ENCODE measurements at places on chromosomes 3 and 15.

DNA sequence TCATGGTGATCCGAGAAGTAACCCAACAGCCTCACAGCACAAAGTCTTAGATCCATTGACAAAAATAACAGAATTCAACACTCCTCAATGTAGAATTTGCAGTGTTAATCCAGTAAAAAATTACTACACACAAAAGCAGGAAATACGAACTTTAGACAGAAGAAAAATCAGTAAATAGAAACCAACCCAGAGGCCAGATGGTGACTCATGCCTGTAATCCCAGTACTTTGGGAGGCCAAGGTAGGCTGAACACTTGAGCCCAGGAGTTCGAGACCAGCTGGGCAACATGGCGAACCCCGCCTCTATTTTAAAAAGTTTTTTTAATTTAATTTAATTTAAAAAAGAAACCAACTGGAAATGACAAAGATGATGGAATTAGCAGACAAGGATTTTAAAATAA is 36.1 kb downstream of the SELENOT start:
- H3K36me3 ChIP-seq: no peaks in the 10 kb centered on the region
- H3K27ac ChIP-seq: no peak overlapping the region
- H3K27me3 ChIP-seq: peaks cover 4% of the 10 kb centered on the region

DNA sequence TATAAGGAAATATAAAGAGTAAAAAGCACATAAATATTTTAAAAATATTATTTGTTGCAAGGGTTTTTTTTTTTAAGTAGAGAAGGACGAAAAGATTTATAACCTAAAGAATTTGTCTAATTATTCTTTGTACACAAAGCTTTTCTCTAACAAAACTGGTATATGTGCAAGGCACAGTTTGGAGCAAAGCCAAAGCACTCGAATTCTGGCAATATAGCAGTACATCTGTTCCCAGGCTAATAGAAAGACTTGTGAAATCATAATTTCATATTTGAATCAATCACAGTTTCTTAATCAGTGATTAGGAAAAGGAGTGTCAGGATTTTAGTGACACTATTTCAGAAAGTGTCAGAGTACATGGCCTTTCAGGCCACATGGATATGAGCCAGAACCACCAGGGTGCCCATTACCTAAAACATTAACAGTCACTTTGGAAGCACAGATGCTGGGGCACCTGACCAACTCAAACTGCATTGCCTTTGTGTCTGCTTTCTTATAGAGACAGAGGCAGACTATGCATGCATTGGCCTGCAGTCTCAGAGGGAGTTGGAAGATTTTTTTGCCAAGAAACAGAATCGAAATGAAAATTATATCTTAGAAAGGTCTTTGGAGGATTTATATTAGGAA is 651.8 kb upstream of the SGO1 start:
- no peaks in the 10 kb centered on the region for H3K36me3 ChIP-seq
- H3K27me3 ChIP-seq: no peaks in the 10 kb centered on the region
- no peak for DNase-seq
- H3K4me1 ChIP-seq: no peaks in the 10 kb centered on the region
- no peak overlapping the region for H3K4me3 ChIP-seq

- no peaks in the 10 kb centered on the region for H3K4me1 ChIP-seq
- no peak for DNase-seq
- no peak overlapping the region for H3K27ac ChIP-seq
- H3K36me3 ChIP-seq: no peaks in the 10 kb centered on the region
- H3K27me3 ChIP-seq: no peaks in the 10 kb centered on the region
- H3K4me3 ChIP-seq: no peak overlapping the region
Observed at GRCh38 chr3:157514371-157514895, 11.2 kb upstream of the VEPH1 start.

GRCh38 chr15:76991048-76991447 is 3.9 kb upstream of the PSTPIP1 start:
- peaks cover 4% of the 10 kb centered on the region for H3K36me3 ChIP-seq
- no peaks in the 10 kb centered on the region for H3K27me3 ChIP-seq
- DNase-seq: no peak
- peaks cover 84% of the 10 kb centered on the region for H3K4me1 ChIP-seq

DNA sequence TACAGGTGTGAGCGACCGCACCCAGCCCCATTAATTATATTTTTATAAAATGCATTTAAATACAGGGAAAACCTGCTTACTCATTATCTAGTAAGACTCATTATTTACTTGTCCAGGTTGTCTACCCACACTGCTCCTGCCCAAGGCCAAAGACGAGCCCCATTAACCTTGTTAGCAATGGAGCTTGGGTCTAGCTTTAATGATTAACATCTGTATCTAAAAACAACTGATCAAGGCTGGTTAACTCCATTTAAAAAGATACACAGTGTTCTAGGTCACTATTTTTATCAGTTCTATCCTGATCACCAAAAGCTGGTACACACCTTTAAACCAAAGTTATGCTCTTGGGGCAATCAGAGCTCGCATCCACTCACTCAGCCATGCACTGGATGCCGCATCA is 10.4 kb upstream of the NCKIPSD start:
- no peak for DNase-seq
- no peaks in the 10 kb centered on the region for H3K27me3 ChIP-seq
- H3K4me3 ChIP-seq: no peak overlapping the region
- peaks cover 9% of the 10 kb centered on the region for H3K4me1 ChIP-seq
- H3K27ac ChIP-seq: no peak overlapping the region

- peaks cover 39% of the 10 kb centered on the region for H3K27me3 ChIP-seq
- H3K27ac ChIP-seq: no peak overlapping the region
- H3K36me3 ChIP-seq: no peaks in the 10 kb centered on the region
- no peak overlapping the region for H3K4me3 ChIP-seq
- DNase-seq: no peak
- H3K4me1 ChIP-seq: peaks cover 42% of the 10 kb centered on the region
Observed at GRCh38 chr3:125116311-125117080, 60.7 kb upstream of the HEG1 start.

GRCh38 chr15:93987068-93987467 is 244.3 kb upstream of the MCTP2 start:
- H3K27ac ChIP-seq: peak overlapping the region; percentile 17
- DNase-seq: peak; percentile 52
- no peak overlapping the region for H3K4me3 ChIP-seq
- H3K27me3 ChIP-seq: no peaks in the 10 kb centered on the region
- H3K4me1 ChIP-seq: peaks cover 13% of the 10 kb centered on the region

DNA sequence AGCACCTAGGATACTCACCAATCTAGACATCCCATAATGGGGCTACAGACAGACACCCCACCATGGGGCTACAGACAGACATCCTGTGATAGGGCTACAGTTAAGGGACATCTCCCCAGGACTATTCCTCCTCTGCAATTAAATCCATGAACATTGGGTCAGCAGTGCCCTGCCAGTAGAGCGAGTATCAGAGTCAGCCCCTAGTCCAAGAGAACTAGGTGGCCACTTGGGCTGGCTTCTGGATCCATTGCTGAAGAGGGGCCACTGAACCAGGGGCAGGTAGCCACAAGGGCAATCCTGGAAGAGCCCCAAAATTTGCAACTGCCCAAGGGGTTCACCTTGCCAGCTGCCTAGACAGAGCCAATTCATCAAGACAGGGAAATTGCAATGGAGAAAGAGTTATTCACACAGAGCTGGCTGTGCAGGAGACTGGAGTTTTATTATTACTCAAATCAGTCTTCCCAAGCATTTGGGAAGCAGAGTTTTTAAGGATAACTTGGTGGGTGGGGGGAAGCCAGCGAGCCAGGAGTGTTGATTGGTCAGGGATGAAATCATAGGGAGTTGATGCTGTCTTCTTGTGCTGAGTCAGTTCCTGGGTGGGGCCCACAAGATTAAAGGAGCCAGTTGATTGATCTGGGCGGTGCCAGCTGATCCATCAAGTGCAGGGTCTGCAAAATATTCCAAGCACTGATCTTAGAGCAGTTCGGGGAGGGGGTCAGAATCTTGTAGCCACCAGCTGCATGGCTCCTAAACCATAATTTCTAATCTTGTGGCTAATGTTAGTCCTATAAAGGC is 170.2 kb upstream of the SMAD3 start:
- no peak for DNase-seq
- no peak overlapping the region for H3K27ac ChIP-seq
- H3K4me1 ChIP-seq: no peaks in the 10 kb centered on the region
- peaks cover 2% of the 10 kb centered on the region for H3K36me3 ChIP-seq
- peaks cover 7% of the 10 kb centered on the region for H3K27me3 ChIP-seq

GRCh38 chr3:43370293-43370980 is 84.1 kb downstream of the SNRK start:
- peaks cover 6% of the 10 kb centered on the region for H3K4me1 ChIP-seq
- no peaks in the 10 kb centered on the region for H3K27me3 ChIP-seq
- DNase-seq: no peak
- no peak overlapping the region for H3K27ac ChIP-seq

DNA sequence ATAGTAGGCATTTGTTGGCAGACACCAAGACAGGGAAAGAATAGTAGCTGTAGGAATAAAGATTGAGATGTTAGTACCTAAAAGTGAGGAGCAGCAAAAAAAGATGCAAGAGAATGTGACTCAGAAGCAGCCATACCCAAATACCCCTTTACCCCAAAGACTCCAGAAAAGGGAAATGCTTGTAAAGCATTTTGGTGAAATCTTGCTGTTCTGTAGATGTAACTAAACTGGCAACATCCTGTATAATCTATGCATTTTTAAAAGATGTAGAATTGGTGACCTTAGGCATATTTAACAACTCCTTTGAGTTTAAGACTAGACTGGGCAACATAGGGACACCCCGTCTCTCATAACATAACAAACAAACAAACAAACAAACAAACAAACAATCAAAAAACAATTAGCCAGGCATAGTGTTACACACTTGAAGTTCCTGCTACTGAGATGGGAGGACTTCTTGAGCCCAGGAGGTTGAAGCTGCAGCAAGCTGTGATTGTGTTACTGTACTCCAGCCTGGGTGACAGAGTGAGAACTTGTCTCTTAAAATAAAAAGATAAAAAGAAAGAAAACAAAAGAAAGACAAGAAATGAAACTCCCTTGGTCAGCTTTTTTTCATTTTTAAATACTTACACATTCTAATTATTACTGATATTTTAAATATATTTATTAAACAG is 361.5 kb upstream of the KCNH8 start:
- H3K4me1 ChIP-seq: peaks cover 28% of the 10 kb centered on the region
- H3K4me3 ChIP-seq: no peak overlapping the region
- no peaks in the 10 kb centered on the region for H3K27me3 ChIP-seq
- DNase-seq: no peak

DNA sequence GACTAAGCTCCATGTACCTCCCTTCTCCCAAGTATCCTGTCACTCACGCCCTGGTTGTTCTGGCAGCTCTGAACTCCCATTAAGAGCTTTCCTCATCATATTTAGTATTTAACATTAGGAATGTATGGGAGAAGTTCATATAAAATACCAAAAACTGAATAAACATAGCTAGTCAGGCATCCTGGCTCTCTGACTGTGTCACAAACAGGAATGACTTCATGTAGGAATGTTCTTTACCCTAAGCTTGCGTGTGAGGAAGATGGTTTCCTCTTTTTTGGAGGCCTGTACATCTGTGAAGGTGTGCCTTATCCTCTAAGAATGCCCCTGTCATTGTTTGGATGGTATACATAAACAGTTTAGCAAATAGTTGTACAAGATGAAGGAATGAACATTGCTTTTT is 38.6 kb downstream of the SEMA6D start:
- H3K27me3 ChIP-seq: no peaks in the 10 kb centered on the region
- H3K36me3 ChIP-seq: peaks cover 1% of the 10 kb centered on the region
- no peak overlapping the region for H3K27ac ChIP-seq
- no peak overlapping the region for H3K4me3 ChIP-seq

GRCh38 chr3:64103131-64103530 is 79.8 kb upstream of the PSMD6 start:
- H3K4me1 ChIP-seq: no peaks in the 10 kb centered on the region
- no peak overlapping the region for H3K4me3 ChIP-seq
- no peak overlapping the region for H3K27ac ChIP-seq
- no peaks in the 10 kb centered on the region for H3K36me3 ChIP-seq
- DNase-seq: no peak
- peaks cover 14% of the 10 kb centered on the region for H3K27me3 ChIP-seq

DNA sequence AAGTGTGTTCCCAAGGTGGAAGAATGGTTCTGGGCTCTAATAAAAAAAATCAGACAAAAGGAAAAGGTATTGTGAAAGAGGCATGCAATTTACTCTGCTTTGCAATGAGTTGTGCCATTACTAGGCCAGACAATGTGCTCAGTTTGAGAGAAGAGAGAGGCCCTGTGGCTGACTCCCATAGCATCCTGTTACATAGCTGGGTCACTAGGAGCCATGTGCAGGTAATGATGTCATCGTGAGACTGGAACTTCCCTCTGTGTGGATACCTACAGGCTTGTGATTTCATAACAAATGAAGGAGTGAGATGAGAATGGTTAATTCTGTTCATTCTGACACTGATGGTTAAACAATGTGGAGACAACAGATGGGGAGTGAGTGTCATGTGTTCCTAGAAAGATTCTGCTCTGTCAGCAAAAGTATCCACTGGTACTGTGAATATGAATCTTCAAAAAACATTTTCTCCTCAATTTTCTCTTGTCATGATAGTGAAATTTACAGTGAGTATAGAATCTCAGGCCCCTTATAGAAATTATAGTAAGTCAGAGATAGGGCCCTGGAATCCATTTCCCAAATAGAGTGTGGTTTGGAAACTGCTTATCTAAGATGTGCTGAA is 648.7 kb upstream of the DPPA4 start:
- no peaks in the 10 kb centered on the region for H3K4me1 ChIP-seq
- H3K27ac ChIP-seq: peak overlapping the region; percentile 57
- no peak for DNase-seq
- no peak overlapping the region for H3K4me3 ChIP-seq
- H3K27me3 ChIP-seq: no peaks in the 10 kb centered on the region

GRCh38 chr3:23650371-23651140 is 155.2 kb upstream of the UBE2E1 start:
- peaks cover 7% of the 10 kb centered on the region for H3K27me3 ChIP-seq
- H3K4me3 ChIP-seq: no peak overlapping the region
- no peak overlapping the region for H3K27ac ChIP-seq
- no peak for DNase-seq

DNA sequence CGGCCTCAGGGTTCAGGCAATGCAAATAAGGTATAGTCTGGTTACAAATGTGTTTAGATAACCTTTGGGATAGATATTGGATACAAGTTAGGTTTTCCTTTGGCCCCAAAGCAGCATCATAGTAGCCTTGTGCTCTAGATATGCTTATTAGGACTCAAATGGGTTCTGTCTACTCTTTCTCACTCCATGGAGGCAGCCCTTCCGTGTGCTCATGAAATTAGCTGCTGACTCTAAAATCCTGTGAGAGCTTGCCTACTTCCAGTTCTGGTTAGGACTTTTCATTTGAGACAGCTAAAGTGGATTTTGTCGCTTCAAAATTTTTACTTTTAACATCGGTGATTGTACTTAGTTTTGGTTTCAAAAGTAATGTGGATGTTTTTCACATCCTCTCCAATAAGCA is 1.6 kb downstream of the CDV3 start:
- peak overlapping the region; percentile 96 for H3K4me3 ChIP-seq
- peaks cover 79% of the 10 kb centered on the region for H3K4me1 ChIP-seq
- H3K36me3 ChIP-seq: peaks cover 23% of the 10 kb centered on the region
- no peak for DNase-seq

- H3K27me3 ChIP-seq: no peaks in the 10 kb centered on the region
- H3K4me3 ChIP-seq: no peak overlapping the region
- H3K27ac ChIP-seq: no peak overlapping the region
- no peaks in the 10 kb centered on the region for H3K36me3 ChIP-seq
Observed at GRCh38 chr3:125431391-125431790, 56.3 kb upstream of the ZNF148 start.

GRCh38 chr3:137724240-137724639 is 39.9 kb upstream of the SOX14 start:
- H3K27me3 ChIP-seq: no peaks in the 10 kb centered on the region
- H3K36me3 ChIP-seq: no peaks in the 10 kb centered on the region

- peak; percentile 11 for DNase-seq
- H3K4me1 ChIP-seq: no peaks in the 10 kb centered on the region
- no peaks in the 10 kb centered on the region for H3K36me3 ChIP-seq
- no peak overlapping the region for H3K27ac ChIP-seq
Observed at GRCh38 chr3:85360742-85361387, 402.1 kb downstream of the CADM2 start.
